Activated CD8-positive, alpha-beta memory T cell treated with anti-CD3 and anti-CD28 coated beads for 4 hours (primary cell): ENCODE measurements at places on chromosomes 11 and 22.

DNA sequence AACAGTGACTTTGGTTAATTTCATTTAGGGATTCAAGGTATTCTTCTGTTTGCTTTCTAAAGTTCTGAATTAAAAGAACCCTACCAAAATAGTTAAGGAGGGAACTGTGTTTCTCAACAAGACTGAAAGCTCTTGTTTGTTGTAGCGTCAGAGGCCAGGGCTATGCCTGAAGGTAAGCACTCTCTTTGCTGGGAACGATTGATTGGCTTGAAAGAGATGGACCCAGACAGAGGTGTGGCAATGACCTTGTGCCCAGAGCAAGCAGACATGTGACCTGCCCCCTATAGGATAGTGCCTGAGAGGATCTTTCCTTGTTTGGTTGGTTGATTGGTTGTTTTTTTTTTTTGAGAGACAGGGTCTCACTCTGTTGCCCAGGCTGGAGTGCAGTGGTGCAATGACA lies 68.3 kb upstream of the CECR2 start:
- no peak for DNase-seq

DNA sequence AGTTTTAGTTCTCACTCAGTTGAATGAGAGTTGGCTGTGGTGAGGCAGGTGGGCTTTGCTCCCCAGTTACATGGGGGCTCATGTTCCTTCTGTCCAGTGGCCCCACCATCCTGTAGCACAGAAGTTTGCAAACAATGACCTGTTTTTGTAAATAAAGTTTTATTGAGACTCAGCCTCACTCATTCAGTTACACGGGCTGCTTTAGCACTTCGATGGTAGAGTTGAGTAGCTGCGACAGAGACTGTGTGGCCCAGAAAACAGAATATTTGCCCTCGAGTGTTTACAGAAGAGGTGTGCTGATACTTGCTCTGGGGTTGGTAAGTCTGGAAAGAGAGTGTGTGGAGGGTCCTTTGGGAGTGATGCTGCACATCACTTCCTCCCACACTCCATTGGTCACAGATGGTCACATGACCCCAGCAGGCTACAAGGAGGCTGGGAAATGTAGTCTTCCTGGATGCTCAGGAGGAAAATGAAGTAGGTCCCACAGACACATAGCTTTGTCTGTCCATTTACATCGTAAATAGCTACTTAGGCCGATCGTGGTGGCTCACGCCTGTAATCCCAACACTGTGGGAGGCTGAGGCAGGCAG lies 34.6 kb downstream of the IFT27 start:
- DNase-seq, result no peak

- no peak for DNase-seq
These were observed 67.7 kb downstream of the CECR2 start for GRCh38 chr22:17436981-17437412.

- DNase-seq, result no peak
These were observed 34.9 kb downstream of the DENND5A start for GRCh38 chr11:9230296-9230695.

- DNase-seq, result no peak
These were observed 9.4 kb downstream of the BCL2L13 start for GRCh38 chr22:17647991-17648390.

DNA sequence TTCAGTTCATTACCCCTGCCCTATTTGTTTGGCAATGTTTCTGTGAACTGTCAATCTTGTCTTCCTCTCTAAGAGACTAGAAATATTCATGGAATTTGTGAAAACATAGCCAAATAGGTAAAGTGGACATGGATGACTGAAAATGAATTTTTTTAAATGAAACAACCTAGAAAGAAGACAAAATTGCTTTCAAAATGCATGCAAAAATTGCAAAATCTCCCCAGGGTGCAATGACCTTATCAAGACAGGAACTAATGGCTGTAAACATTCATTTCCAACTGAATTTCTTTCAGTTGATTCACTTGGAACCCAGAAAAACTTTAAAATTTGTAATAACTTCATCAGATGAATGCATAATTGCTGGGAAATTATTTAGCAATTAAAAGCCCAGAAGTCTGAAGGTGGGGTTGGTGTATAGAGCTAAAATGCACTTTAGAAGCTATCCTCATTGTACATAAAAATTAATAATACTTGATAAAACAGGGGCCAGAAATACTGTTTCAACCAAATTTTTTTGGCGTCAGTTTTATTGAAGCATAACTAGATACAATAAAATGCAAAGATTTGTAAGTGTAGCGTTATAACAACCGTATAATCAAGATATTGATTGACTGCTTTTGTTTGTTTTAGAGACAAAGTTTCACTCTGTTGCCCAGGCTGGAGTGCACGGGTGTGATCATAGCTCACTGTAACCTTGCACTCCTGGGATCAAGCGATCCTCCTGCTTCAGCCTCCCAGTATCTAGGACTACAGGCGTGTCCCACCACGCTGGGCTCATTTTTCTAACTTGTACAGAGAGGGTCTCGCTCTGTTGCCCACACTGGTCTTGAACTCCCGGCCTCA lies 27.6 kb upstream of the SLC35C1 start:
- DNase-seq, result no peak

- DNase-seq, result no peak
These were observed 11.6 kb downstream of the NEAT1 start for GRCh38 chr11:65434057-65434666.

GRCh38 chr11:126307706-126308105 lies 3.8 kb downstream of the DCPS start:
- DNase-seq, result no peak

- DNase-seq, result no peak
These were observed 6.9 kb upstream of the C11orf96 start for GRCh38 chr11:43935424-43935979.
